ENCODE measurements at places on chromosomes 7 and 10.

DNA sequence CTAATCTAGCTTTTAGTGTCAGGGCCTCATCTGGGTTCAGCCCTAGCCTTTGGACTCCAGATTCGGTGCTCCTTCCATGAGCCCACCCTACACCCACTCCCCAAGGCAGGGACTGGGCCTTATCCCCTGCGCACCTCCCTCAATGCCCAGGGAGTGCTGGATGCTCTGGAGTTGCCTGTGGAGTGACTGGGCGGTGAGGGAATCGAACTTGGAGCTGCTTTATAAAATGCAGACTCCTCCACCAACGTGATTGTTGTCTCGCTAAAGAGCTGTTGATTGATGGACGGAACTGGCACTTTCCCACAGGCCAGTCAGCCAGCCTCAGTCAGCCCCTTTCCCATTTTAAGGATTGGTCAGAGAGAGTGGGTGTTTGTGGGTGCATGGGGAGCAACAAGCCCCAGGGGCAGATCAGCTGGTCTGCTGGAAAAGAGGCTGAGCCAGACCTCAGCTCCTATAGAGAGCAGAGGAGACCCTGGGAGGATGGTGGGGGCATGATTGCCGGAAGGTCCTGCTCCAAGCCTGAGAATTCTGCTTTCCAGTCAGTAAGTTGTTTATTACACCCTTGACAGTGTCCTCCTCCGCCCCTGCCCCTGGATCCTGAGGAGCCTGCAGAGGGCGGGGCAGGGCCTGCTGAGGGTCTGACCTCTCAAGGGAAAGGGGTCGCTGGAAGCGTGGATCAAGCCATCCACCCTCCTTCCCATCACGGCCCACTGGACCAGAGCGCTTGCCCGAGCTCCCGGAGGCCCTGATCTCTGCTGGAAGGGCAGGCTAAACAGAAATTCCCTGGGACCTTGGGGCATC, 16.7 kb downstream of the UNC5B start:
- DNase-seq, result no peak

DNA sequence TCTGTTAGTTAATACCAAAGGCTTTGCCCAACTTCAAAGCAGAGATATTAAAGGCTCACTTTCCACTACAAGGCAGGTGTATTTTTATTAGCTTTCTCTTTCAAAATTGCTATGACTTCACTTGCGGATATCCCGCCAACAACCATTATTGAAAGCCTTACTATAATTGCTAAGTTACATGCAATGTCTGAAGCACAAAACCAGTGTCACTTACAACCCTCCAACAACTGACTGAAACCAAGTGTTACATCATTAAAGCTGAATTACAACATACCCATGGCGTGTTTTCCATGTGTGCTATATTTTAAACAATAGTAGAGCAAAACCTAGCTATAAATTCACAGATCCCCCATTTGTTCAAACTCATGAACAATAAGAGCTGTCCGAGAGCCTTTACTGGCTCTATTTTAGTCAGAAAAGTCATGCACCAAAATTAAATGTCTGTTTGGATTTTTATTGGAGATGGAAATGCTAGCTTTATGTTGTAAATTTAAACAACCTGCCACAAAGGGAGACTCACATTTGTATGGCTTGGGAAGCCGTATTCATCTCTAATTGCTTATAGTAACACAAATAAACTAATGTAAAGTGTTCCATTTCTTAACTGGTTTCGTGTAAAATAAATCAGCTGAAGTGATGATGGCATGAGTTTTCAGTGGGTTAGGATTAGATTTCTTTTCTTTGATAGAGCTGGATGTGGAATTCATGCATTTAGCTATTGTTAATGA, 227.1 kb downstream of the AGMO start:
- DNase-seq, result no peak

GRCh38 chr7:155355176-155355575, 57.5 kb downstream of the INSIG1 start:
- no peak for DNase-seq

DNA sequence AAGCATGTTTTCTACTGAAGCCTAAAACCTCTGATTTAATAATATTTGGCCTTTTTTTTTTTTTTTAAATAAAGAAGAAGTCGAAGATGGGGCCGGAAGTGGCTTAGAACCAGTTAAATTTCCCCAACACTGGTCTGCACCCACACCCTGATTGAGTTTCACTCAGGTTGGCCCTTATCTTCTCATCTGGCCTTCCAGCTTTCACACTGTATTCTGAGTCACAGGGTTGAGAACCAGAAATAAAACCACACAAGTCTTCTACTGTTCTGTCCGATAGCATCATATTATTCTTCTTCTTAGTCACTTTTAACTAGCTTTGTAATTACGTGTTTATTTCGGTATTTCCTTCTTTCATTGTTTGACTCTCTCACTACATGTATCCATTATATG, 9.9 kb downstream of the ZNF365 start:
- no peak for DNase-seq

GRCh38 chr7:29920491-29920890, 69.1 kb downstream of the SCRN1 start:
- DNase-seq, result no peak

- DNase-seq, result no peak
Observed at GRCh38 chr10:26579256-26580063, 118.0 kb upstream of the PDSS1 start.

- DNase-seq, result no peak
Observed at GRCh38 chr10:101859530-101859929, 15.9 kb upstream of the KCNIP2 start.

DNA sequence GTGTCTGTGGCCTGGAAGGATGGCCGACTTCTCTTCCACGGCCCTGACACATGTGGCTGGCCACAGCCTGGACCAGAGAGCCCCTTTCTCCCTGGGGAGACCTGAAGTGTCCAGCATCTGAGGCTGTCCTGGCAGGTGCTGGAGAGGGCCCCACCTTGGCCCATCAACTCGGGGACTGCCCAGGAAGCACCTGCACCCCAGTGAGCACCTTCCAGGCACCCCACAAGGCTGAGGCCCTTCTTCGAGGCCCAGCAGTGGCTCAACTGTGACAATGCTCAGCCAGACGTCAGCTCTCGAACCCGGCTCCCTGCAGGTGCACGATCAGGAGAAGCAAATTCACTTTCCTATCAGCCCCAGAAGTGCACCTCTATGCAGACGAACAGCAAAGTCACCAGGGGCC, 24.3 kb downstream of the RGS10 start:
- DNase-seq, result no peak

GRCh38 chr10:60282771-60283353, 106.8 kb downstream of the ANK3 start:
- no peak for DNase-seq
